GM06990 (cell line): ENCODE measurements at places on chromosomes 7 and 10.
A peak's percentile ranks its signal among the peaks of the same experiment; 100 is the strongest.

- DNase-seq, result peak; percentile 39
Observed at GRCh38 chr10:62166331-62167131, 102.1 kb downstream of the RTKN2 start.

- DNase-seq, result no peak
Observed at GRCh38 chr7:73512018-73512780, 9.9 kb downstream of the BAZ1B start.

- DNase-seq, result no peak
Observed at GRCh38 chr10:118980870-118981269, 48.6 kb upstream of the NANOS1 start.

- DNase-seq, result no peak
Observed at GRCh38 chr7:2930310-2931033, 86.4 kb upstream of the GNA12 start.

DNA sequence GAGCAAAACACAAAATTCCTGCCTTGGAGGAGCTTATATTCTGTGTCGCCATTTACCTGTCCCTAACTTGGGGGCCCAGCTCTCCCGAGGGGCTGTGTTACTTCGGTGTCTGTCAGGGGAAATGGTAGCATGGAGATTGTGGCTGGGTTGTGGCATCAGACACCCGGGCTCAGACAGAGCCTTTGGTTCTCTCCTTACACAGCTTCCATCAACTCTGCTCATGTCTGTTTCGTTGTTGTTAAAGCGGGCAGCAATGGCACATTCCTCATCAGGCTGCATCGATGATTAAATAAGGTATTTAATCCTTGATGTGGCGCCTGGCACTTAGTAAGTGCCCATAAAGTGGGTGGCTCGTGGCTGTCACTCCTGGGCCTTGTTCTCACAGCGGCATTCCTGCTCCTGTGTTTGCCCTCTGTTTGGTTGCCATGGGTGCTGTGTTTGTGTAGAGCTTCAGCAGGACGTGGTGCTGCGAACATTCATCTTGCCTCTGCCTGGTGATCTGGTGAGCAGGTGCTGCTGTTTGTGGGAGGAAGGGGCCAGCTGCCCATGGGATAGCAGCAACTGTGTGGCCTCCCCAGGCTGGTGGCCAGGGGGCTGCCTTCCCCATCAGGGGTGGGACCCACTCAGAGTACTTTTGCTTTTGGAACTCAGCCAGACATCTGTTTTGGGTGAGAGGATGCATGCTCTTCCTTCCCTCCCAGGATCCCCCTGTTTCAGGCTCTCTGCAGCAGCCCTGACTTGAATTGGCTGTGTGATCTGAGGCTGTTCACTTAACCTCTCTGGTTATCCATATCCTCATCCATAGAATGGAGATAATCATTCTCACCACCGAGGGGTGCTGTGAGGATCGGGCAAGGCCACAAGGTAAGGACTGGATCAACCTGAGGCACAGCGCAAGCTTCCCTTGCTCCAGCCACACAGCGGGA lies 207.2 kb upstream of the SVIL start:
- no peak for DNase-seq

DNA sequence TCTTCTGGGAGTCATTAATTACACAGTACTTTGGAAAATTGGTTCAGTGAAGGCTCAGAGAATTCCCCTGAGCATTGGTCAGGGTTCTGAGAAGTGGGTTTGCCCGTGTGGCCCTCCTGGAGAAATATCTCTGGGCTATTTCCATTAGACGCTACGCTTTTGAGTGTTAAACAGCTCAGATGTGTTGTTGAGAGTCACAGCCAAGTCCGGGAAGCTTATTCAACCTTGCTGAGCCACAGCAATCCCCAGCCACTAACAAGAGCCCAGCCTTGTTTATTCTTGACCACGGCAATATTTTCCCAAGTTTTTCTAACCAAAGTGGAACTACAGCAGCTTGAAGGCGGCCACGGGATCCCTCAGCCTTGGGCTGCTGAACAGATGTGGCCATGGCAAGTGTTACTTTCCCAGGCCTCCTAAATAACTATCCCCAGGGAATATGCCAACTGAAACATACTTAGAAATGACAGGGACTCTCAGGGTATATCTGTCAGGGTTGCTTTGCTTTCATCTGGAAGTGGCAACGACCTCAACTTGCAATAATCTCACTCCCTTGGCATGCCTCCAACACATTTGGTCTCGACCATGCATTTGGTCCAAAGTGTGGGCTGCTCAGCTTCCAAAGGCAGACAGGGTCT lies 214.7 kb downstream of the EMX2 start:
- no peak for DNase-seq

GRCh38 chr7:149866139-149866778 lies 7.5 kb upstream of the ATP6V0E2 start:
- no peak for DNase-seq

- no peak for DNase-seq
Observed at GRCh38 chr10:15237351-15237750, 68.9 kb upstream of the NMT2 start.

DNA sequence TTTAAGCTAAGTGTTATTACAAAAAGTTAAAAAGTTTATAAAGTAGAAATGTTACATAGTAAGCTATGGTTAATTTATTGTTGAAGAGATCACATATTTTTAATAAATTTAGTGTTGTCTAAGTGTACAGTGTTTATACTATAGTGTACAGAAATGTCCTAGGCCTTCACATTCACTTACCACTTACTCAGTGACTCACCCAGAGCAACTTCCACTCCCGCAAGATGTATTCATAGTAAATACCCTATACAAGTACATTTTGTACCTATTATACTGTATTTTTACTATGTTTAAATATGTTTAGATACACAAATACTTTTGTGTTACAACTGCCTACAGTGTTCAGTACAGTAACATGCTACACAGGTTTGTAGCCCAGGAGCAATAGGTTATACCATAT lies 69.2 kb downstream of the DNAJC1 start:
- DNase-seq, result no peak

- no peak for DNase-seq
Observed at GRCh38 chr10:124574456-124575070, 112.9 kb downstream of the LHPP start.
